ENCODE measurements at places on chromosomes 1 and 21.

GRCh38 chr1:65363484-65363883 is 54.1 kb downstream of the DNAJC6 start:
- DNase-seq: peak; percentile 66

DNA sequence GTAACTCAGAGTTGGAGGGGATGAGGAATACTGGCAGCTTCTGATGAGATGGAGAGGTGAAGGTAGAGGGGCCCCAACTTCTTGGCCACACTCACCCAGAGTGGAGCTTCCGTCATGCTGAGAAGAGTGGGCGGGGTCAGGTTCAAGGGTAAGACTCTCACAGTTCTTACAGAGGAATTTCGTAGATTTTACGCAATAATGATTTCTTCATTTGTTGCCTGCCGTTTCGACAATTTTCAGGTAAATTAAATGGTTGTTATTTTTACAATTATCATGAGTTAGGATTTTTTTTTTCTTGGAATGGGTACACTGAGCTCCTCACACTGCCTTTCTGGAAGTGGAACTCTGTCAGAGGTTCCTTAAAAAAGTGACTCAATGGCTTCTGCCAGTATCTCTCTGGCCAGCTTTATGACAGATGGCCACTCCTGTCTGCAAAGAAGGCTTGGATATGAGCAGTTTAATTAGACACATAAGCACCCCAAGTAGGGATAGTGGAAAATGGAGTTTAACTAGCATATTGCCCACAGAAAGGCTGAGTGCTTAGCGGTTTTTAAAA is 13.8 kb upstream of the NLRP3 start:
- no peak for DNase-seq

DNA sequence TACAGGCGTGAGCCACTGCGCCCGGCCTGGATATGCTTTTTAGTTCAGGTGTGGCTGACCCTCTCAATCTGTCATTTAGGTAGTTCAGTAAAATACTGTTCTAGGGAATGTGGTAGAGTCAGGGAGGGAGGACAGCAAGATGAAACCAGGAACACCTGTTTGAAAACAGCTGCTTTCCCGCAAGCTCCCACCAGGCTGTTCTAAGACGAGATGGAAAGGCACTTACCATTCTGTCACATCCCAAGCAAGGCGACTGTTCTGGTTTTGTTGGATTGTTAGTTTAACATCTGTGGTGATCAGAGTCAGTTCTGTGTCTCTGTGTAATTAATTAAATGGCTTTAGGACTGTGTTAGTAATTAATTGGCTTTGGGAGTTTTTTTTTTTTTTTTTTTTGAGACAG is 2.9 kb downstream of the CHAF1B start:
- no peak for DNase-seq

- no peak for DNase-seq
These were observed 324.3 kb downstream of the TGFB2 start for GRCh38 chr1:218669431-218669830.

GRCh38 chr1:34896612-34897011 is 32.8 kb downstream of the DLGAP3 start:
- no peak for DNase-seq

DNA sequence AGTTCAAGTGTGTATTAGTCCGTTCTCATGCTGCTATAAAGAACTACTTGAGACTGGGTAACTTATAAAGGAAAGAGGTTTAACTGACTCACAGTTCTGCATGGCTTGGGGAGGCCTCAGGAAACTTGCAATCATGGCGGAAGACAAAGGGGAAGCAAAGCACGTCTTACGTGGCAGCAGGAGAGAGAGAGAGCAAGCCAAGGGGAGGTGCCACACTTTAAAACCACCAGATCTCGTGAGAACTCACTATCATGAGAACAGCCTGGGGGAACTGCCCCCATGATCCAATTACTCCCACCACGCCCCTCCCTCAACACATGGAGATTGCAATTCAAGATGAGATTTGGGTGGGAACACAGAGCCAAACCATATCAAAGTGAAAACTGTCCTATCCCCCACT is 4.1 kb upstream of the MIS18A start:
- DNase-seq: peak; percentile 21

DNA sequence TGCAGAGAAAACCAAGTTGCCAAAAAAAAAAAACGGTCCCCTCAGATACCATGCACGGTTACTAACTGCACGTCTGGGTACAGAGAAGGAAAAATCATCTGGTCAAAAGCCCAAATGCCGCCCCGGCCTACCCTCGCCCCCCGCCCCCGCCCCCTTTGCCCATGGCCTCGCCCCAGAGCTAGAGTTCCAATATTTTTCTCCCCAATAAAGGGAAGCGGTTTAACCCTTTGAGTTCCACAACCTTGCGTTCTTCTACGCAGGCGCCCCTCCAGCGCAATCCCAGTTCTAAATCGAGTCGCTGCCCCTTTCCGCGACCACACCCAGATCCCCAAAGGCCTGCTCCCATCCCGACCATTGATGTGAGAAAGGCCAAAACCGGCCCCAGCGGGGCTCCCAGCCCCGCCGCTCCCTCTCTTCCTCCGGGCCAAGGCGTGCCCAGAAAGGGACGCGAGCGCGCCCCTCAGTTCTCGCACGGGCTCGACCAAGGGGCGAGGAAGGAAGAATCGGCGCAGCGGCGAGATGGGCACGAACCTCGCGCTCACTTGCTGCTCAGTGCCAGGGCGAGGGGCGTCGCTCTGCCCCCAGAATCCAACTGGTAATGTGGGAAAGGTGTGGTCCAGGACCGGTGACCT is 797 bp downstream of the WDR47 start:
- DNase-seq: no peak

GRCh38 chr1:41387667-41388091 is 26.4 kb downstream of the FOXO6 start:
- DNase-seq: no peak

DNA sequence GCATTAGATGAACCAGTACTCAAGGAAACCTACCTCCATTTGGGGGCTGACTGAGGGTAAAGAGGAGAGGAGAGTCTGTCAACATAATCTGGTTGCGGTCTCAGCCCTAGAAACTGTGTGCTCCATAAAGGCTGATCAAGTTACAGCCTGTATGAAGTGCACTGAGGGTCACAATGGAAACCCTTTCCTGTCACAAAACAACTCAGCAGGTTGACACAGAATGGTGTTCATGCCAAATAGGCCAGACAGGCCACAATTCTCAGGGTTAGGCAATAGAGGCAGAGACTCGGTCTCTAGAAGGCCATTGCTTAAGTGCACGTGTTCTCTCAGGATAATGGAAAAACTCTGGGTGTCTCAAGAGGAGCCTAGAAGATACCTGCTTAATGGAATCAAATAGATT is 4.1 kb upstream of the ANKRD35 start:
- no peak for DNase-seq

DNA sequence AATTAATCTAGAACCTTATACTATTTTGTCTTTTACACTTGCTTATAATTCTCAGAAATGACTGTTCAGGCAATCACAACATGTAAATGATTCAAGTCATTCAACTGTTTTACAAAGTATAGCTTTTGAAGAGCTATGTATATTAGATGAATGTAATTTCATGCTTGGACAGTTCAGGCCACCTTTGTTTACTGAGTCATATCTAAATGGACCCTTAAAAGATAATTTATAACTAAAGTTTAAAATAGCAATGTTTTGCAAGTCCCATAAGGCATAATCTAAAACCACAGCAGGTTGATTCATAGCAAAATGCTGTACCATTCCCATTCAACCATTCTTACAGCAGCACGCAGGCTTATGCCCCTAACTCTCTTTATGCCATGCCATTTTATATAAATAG is 64.8 kb downstream of the PIK3R3 start:
- no peak for DNase-seq

DNA sequence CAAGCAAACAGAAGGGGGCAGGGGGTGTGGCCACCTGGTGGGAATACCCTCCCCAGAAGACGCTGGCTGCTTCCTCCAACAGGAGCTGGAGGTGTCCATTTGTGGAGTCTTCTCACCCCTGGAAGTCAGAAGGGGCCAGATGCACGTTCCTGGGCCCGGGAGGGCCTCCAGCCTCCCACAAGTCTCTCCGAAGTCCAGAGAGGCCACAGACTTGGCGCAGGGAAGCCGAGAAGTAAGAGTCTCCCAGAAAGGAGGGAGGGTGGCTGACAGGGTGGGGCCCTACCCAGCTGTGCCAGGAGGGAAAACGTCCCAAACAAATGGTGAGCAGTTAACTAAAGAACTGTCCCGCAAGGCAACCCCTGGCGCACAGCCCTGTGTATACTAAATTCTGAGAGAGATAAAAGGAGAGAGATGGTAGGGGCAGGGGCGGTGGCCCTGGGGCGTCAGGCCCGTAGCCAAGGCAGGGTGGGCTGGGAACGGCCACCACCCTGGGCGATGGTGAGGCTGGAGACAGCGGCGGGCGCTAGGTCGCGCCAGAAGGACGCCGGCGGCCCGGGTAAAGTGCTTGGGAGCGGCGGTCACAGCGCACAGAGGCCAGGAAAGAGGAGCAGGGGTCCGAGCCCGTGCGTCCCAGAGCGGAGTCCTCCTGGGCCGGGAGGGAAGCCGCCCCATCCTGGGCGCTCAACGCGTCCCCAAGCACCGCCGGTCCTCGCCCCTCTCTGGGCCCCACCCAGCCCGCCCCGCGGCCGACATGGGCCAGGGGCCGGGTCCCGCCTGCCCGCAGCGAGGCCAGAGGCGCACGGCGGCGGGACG is 1.2 kb downstream of the CHD5 start:
- DNase-seq: no peak

- DNase-seq: no peak
These were observed 11.8 kb upstream of the KHDRBS1 start for GRCh38 chr1:32001863-32002262.

- DNase-seq: no peak
These were observed 193.4 kb downstream of the PRDM2 start for GRCh38 chr1:13893409-13893821.

- DNase-seq: no peak
These were observed at the start of gene PLA2G2E for GRCh38 chr1:19923137-19923952. TSS of gene PLA2G2E (minus strand) at chr1:19923617. CDS start at chr1:19923559, 58 bp downstream.

DNA sequence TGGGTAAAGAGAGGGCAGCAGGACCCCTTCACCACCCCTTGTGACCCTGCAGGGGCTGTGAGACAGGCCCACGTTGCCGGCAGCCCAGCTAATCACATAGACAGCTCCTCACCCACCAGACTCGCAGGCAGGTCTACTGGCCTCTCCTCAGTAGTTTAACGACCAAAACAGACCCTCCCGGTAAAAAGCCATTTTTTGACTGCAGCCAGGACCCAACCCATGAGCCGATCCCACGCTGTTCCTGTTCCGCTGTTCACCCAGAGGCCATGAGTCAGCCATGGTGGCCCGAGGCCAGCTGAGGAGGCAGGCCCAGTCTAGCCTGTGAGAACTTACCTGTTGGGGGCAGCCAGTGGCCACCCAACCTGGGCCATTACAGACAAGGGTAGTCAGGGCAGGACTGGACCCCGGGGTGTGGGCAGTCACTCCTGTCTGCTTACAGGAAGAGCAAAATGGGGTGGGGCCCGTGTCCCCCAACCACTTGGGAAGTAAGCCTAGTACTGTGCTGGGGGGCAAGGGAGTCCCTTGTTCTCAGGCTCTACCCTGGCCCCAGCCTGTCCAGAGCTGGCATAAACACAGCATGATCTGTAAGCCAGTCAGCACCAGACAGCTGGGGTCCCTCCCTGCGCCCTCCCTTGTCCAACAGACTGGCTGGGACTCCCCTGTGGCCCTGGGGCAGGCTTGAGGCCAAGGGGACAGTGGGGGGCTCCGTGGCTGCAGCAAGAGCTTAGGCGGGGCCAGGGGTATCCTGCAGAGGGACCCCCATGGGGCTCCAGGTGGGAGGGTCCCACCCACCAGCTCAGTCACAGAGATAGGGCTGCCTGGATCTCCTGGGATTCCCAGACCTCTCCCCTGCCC is 61.9 kb downstream of the WNT9A start:
- peak; percentile 93 for DNase-seq
